ENCODE measurements at places on chromosomes 5 and 9.

DNA sequence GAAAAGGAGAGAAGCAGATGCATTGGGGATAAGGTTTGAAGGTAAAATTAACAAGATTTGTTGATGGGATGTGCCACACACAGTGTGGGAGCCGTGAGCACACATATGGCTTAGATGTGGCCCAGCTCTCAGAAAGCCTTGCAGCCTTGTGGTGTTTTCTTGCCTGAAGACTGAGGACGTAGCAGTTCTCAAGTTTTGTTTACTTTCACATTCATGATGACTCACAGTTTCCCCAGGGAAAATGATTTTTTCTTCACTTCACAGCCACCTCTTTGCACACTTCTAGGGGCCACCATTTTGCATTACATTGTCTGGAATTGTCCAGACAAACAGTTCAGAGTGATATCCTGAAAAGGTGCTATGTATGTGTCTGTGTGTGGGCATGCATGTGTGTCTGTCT lies 126.2 kb downstream of the BASP1 start:
- no peak for DNase-seq

- DNase-seq, result no peak
Measured at GRCh38 chr9:12764150-12764549, 10.7 kb upstream of the LURAP1L start.

GRCh38 chr9:125805586-125805985 lies 58.4 kb downstream of the PBX3 start:
- no peak for DNase-seq

- no peak for DNase-seq
Measured at GRCh38 chr9:108746864-108747263, 108.9 kb downstream of the ACTL7B start.

DNA sequence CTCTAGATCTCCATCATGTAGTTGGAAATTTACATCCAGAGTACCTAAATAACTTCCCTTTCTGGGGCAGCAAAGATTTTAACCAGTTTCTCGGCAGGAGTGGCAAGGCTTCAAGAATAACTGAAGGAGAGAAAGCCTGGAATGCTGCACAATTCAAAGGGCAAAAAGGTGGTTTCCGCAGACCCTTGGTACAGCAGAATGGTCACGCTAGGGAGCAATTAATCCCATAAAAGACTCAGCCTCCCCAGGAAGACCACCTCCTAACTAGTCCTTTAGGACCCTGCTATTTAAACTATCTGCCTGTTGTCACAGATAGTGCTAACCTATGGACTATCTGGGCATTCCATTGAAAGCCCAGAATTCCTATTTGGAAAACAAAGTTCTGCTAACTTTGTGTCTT lies 3.6 kb downstream of the HTR1A start:
- no peak for DNase-seq

- no peak for DNase-seq
Measured at GRCh38 chr5:151405334-151406160, 41.9 kb upstream of the SLC36A1 start.

DNA sequence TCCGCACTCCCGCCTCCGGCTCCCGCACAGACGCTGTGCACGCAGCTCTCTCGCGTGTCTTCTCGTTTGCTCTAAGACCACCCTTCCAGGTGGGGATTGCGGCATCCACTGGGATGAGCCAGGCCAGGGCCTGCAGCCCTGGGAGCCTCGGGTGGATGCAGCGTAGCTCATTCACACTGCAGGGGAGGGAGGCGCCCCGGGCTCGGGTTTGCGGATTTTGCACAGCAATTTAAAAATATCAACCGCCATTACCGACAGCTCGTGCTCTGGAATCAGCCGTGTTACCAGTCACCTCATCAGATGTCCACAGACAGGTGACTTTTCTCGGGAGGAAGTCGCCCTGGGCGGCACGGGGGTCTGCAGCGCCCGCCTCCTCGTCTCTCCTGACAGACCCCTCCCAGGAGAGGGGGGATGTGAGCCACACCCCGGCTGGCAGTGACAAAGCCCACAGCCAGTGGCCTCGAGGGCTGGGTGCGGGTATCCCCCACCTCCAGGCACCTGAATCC lies 20.8 kb upstream of the SLC6A3 start:
- peak; percentile 25 for DNase-seq

DNA sequence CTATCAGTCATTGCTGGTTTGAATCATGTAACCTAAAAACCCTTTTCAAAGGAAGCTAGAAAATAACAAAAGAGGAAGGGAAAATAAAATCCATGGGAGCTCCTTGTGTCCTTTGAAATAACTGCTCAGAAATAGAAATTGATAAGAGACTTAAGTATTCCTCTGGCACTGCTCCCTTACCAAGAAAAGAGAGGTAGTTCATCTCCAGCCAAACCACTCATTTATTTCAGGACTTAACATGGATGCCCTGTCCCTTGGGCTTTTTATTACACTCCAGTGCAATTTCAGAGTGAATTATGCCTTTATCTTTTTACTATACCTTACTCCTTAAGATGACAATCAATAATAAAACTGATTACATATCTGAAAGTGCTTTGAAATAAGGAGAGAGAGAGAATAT lies 61.0 kb downstream of the MUSK start:
- DNase-seq, result no peak

- no peak for DNase-seq
Measured at GRCh38 chr9:108811944-108812343, 43.8 kb downstream of the ACTL7B start.

GRCh38 chr9:17017931-17018491 lies 116.8 kb upstream of the CNTLN start:
- DNase-seq, result no peak

GRCh38 chr5:91146905-91147600 lies 236.1 kb downstream of the ARRDC3 start:
- DNase-seq, result no peak

DNA sequence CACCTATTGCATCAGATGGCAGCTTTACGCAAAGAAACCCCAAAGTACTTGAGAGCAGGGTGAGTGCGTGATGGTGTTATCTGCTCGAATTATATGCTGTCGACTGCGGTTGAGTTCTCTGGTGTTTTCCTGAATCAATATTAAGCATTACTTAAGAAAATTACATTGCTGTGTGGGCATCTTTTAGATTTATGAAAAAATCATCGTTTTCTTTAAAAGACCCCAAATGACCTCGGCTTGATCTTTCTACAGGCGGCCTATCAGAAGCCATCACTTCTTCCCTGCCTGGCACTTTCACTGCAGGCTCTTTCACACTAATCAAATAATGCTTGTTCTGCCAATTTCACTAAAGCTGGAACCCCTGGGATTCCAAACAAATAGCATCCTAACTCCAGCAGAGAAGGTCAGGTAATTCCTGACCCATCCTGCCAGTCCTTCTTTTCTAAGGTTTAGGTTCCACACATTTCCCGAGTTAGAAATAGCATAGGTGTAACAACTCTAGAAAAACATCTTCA lies 1.7 kb downstream of the UBE2QL1 start:
- no peak for DNase-seq

DNA sequence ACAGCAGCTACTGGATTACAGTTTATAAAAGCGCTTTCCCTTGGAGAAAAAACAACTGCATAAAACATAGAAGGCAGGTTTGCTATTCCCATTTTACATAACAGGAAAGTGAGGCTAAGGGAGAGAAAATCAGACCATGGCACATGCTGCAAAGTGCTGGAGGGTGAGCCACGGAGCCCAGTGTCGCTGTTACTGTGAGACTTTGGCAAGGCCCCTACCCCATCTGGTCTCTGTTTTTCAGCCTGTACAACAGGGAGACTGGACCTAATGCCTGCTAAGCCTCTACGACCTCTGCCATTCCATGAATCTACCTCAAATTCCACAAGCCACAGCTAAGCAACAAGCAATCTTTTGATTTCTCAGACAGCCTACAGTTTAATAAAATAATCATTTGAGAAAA lies 139.2 kb downstream of the GABBR2 start:
- DNase-seq, result no peak

- DNase-seq, result no peak
Measured at GRCh38 chr9:131214286-131214856, 61.9 kb downstream of the FAM78A start.

- DNase-seq, result no peak
Measured at GRCh38 chr5:83048277-83048676, 28.9 kb downstream of the TMEM167A start.

GRCh38 chr5:95983509-95983908 lies 21.9 kb upstream of the ELL2 start:
- no peak for DNase-seq

GRCh38 chr9:121261107-121261460 lies 6.9 kb upstream of the GSN start:
- no peak for DNase-seq

DNA sequence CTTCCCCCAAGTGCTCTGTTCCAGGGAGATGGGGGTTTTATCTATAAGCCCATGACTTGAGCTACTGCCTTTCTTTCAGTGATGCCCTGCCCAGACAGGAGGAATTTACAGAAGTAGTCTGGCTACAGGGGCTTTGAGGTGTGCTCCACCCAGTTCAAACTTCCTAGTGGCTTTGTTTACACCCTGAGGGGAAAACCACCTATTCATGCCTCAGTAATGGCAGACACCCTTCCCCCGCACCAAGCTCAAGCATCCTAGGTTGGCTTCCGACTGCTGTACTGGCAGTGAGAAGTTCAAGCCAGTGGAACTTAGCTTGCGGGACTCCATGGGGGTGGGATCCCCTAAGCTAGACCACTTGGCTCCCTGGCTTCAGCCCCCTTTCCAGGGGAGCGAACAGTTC lies 154.6 kb downstream of the IZUMO3 start:
- no peak for DNase-seq

DNA sequence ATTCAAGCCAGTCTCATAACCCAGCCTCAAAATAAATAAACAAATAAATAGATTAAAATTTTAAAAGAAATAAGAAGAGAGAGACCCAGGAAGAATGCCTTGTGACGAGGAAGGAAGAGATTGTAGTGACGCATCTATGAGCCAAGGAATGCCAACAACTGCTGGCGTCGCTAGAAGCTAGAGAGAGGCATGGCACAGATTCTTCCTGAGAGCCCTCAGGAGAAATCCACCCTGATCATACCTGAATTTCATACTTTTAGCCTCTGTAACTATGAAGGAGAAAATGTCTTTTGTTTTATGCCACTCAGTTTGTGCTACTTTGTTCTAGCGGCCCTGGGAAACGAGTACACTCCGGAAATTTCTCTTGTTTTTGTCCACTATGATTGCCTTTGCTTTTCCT lies 103.9 kb downstream of the C9orf50 start:
- no peak for DNase-seq

- no peak for DNase-seq
Measured at GRCh38 chr5:109511980-109512734, 102.4 kb upstream of the PJA2 start.

- DNase-seq, result no peak
Measured at GRCh38 chr5:103758996-103759395, 196.4 kb upstream of the NUDT12 start.

DNA sequence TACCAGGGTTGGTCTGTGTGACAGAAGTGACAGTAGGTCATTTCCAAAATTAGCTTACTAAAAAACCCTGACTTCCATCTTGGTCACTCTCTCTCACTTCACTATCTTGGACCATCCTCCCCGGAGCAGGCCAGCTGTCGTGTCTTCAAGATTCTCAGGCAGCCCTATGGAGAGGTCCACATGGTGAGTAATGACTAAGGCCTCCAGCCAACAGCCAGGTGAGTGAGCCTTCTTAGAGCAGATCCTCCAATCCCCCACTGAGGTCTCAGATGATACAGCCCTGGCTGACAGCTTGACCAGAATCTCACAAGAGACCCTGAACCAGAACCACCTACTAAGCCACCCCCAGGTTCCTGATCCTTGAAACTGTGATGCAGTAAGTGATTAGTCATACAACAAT lies 92.0 kb downstream of the DCP2 start:
- no peak for DNase-seq

DNA sequence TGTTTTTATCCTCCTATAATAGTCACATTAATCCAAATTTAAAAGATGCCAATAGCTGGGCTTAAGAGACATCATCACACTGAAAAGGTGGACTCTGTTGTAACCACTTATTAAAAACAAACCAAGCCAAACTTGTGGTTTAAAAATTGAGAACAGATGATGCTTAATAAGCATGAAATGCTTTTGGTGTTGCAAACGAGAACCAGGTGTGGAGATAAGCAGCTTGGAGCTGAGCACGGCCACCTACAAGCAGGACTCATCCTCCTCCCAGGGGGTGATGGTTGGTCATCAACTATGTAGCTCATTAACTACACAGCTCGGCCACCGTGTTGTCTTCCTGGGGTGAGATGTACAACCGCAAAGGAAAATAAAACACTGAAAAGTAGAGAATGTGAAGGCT lies 154.4 kb downstream of the NPR3 start:
- DNase-seq, result no peak

- no peak for DNase-seq
Measured at GRCh38 chr5:111572561-111572960, 60.2 kb upstream of the STARD4 start.
